ENCODE measurements at places on chromosomes 12 and 14.
A peak's percentile ranks its signal among the peaks of the same experiment; 100 is the strongest.

GRCh38 chr12:52006726-52007157, at the start of gene TAMALIN:
TSS of gene TAMALIN (plus strand) at chr12:52006946. CDS start at chr12:52007020, 74 bp downstream.
- peak; percentile 89 for DNase-seq

- DNase-seq = no peak
These were observed 150.3 kb upstream of the AVPR1A start for GRCh38 chr12:63301311-63301710.

DNA sequence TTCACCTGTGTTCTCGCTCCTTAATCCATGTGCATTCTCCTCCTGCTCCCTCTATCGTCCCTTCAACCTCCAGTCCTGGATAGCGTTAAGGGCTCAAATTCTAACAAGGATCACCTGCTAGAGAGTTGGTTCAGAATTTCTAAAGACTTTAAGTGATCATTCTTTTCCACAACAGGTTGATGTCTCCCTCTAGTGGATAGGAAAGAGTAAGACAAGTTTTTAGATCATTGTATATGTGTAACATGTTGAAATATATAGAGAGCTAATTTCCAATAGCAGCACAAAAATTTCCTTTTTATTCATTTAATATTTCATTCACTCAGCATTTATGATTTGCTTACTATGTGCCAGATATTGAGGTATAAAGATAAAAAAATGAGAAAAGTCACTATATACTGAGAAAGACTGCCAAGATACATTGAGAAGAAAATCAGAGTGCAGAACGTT, 9.3 kb upstream of the ESR2 start:
- no peak for DNase-seq

- DNase-seq = no peak
These were observed 7.6 kb upstream of the LRTM2 start for GRCh38 chr12:1812650-1813302.

DNA sequence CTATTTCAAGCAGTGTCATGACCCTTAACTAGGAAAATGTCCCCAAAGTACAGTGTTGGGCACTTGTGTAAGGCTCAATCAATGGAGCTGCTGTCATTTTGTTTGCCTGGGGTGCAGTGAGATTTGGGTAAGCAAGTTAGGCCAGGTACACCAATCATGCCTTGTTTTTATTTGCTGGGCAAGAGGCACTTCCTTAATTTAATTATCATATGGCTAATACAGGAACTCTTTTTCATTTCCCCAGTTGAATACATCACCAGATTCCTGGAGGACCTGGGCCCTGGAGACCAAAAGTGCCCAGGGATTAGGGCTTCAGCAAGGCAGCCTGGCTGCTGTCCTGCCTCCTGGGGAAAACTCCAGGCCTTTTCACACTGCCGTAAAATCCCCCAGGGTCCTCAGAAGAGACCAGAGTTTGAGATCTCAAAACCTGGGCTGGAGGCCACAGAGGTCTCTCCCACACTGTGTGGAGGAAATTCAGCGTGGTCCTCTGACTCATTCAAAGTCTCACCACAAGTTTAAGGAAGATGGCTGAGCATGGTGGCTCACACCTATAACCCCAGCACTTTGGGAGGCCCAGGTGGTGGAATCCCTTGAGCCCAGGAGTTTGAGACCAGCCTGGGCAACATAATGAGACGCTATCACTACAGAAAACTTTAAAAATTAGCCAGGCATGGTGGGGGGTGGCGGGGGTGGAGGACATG, 28.4 kb upstream of the FOXN3 start:
- DNase-seq = no peak

GRCh38 chr12:62537551-62537950, 70.9 kb downstream of the MON2 start:
- no peak for DNase-seq

GRCh38 chr12:54692353-54692752, 44.2 kb upstream of the DCD start:
- DNase-seq = no peak

GRCh38 chr12:113734503-113734902, 231.6 kb downstream of the RBM19 start:
- no peak for DNase-seq

GRCh38 chr12:6360578-6361490, 14.5 kb downstream of the SCNN1A start:
- no peak for DNase-seq

DNA sequence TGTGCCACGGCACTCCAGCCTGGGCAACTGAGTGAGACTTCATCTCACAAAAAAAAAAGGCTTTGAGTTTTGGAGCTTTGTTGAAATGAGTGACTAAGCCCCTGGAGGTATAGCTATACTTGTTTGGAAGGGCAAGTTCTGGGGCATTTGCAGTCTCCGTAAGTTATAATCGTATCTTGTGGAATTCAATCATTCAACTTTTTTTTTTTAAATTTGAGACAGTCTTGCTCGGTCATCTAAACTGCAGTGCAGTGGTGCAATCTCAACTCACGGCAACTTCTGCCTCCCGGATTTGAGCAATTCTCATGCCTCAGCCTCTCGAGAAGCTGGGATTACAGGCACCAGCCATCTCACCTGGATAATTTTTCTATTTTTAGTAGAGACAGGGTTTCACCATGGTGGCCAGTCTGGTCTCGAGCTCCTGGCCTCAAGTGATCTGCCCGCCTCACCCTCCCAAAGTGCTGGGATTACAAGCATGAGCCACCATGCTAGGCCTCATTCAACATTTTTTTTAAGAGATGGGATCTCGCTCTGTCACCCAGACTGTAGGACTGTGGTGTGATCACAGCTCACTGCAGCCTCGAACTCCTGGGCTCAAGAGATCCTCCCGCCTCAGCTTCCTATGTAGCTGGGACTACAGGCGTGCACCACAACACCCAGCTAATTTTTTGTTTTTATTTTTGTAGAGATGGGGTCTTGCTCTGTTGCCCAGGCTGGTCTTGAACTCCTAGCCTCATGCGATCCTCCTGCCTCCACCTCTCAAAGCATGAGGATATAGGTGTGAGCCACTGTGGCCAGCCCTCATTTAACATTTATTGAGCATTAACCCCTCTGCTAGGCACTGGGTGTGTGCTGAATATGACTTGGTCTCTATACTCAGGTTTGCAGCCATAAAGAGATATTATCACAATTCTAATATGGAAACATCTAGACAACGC, 133.7 kb upstream of the MAP1LC3B2 start:
- DNase-seq = no peak

DNA sequence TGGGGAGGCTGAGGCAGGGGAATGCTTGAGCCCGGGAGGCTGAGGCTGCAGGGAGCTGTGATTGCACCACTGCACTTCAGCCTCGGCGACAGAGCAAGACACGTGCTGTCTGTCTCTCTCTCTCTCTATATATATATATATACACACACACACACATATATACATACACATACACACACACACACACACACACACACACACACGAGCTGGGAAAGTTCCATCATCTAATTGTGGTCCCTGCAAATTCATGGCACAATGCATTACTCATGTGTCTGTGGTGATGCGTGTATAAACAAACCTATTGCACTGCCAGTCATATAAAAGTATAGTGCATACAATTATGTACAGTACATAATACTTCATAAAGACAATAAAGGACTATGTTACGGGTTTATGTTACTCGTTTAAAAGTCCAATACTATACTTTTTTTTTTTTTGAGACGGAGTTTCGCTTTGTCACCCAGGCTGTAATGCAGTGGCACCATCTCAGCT, 36.6 kb downstream of the WDR89 start:
- DNase-seq = no peak

- DNase-seq = no peak
These were observed 71.7 kb downstream of the TGFB3 start for GRCh38 chr14:75910048-75910447.

DNA sequence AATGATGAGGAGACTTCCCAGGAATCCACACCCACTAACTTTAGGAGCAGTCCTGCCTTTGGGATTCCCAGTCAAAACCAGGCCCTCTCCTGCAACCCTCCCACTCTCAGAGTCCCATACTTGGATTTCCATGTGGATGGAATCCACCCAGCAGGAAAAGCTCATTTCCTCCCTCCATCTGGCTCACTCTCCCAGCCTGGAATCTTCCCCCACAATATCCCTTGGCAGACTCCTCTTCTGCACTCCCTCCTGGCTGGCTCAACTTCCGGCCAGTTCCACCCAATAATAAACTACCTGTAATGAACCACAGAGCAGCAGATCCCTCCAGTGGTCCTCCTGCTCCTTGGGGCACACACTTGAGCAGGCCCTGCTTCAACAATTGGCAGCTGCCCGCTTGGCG, 102.8 kb upstream of the EGLN3 start:
- no peak for DNase-seq

DNA sequence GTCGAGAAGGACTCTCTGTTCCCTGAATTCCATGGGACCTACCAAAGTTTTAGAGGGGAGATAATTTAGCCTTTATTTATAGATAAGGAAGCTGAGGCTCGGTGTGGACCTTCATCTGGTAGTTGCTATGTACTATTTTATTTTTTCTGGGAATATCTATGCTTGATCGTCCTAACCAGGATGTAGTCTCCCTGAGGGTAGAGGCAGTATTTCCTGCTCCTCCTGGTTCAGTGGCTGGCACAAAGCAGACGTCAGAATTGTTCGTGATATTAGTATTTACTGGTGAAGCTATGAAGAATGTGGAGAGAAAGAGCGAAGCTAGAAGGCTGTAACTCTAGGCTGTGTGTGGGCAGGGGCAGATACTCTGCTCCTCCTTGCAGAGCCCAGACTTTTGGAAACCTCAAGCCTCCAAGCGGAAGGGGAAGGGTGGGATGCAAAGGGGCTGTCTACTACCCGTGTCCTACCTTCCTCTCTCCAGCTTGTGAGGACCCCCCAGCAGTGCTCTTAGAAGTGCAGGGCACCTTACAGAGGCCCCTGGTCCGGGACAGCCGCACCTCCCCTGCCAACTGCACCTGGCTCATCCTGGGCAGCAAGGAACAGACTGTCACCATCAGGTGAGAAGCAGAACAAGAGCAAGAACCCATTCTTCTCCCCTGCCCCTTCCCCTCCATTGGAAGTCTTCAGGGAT, 1.4 kb downstream of the LRP10 start:
- DNase-seq = no peak

GRCh38 chr12:46547421-46548354, 175.1 kb upstream of the SLC38A2 start:
- DNase-seq = no peak

GRCh38 chr12:81668475-81668874, 90.7 kb downstream of the PPFIA2 start:
- DNase-seq = no peak

DNA sequence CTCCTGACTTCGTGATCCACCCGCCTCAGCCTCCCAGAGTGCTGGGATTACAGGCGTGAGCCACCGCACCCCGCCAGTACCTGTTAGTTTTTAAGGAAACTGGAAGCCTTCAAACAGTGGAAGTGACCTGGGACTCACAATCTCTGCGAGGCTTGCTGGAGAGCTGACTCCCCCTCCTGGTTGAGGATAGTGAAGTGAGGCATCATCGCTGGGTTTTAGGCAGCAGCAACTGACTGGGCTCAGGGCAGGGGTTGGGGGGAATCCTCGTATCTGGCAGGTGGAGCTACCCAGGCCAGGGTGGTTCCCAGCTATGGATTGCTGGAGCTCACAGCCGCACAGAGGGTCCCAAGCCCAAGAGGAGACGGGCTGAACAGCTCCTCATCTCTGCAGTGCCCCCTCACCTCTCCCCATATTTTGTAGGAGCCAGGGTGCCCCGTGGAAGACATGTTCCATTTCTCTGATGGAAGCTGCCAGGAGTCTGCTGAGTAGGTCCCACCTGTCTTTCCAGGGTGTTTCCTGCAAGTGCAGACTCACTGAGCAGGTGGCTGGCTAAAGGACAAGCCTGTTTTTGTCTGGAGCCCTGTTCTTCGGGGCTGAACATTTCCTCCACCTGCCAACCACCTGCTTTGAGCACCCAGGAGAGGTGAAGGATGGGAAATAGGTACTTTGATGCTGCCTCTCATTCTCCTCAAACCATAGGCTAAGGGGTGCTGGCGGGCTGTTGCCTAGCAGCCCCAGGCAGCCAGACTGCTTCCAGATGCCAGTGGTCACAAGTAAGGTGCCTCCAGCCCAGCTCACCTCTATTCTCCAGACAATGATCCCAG, 3.1 kb downstream of the AVIL start:
- no peak for DNase-seq

- no peak for DNase-seq
These were observed 403.8 kb downstream of the NPAS3 start for GRCh38 chr14:33342299-33342974.

GRCh38 chr14:73686901-73687300, 27.3 kb downstream of the PNMA1 start:
- DNase-seq = no peak

DNA sequence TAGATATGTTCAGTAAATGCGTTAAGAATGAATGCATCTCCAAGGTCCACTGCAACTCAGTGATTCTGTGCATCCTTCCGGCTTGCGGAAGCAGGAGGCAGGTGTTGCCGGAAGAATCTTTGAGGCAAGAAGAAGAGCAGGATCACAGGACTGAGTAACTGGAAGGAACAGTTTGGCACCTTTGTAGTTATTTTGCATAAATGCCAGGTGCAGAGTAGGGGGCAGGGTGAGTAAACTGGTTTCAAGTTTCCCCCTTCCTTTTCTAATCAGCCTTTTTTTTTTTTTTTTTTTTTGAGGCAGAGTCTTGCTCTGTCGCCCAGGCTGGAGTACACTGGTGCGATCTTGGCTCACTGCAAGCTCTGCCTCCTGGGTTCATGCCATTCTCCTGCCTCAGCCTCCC, 22.3 kb downstream of the DYRK4 start:
- DNase-seq = no peak

- no peak for DNase-seq
These were observed 212.1 kb downstream of the PHLDA1 start for GRCh38 chr12:75819512-75819911.

DNA sequence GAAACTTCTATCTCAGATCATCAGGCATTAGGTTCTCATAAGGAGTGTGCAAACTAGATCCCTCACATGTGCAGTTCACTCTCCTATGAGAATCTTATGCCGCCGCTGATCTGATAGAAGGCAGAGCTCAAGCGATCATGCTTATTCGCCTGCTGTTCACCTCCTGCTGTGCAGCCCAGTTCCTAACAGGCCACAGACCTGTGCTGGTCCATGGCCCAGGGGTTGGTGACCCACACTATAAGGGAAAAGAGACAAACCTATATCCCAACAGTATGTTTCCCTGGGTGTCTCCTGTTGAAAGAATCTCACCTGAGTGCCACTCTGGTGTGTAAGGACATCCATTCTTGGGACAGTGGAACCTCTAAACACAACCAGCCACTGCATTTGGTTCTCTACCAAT, 186.3 kb downstream of the RIMBP2 start:
- no peak for DNase-seq

GRCh38 chr12:2194060-2194459, 141.3 kb downstream of the CACNA1C start:
- no peak for DNase-seq

GRCh38 chr12:23504641-23505399, 444.6 kb downstream of the SOX5 start:
- no peak for DNase-seq

GRCh38 chr12:90331821-90332220, 623.2 kb downstream of the CCER1 start:
- no peak for DNase-seq

DNA sequence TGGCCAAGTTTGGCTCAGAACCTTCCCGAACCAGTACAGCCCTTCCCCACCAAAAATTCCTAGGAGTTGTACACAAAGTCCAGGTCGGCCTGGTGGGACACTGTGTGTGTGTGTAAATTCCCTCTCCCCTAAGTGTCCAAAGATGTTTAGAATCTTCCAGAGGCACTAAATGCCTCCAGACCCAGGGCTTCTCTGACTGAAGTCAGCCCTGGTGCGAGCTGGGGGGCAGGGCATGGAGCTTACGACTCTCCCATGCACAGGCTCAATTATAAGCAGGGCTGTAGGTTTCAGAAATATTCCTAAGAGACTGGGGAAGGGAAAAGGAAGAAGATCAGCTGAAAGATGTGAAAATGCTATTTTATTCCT, 106.9 kb upstream of the ATF7IP start:
- no peak for DNase-seq

Measured in activated T-cell treated with anti-CD3 and anti-CD28 coated beads, Interleukin-2, amount 50 U/mL, for 1 hour (primary cell).